ENCODE measurements at places on chromosomes 3 and 15.

DNA sequence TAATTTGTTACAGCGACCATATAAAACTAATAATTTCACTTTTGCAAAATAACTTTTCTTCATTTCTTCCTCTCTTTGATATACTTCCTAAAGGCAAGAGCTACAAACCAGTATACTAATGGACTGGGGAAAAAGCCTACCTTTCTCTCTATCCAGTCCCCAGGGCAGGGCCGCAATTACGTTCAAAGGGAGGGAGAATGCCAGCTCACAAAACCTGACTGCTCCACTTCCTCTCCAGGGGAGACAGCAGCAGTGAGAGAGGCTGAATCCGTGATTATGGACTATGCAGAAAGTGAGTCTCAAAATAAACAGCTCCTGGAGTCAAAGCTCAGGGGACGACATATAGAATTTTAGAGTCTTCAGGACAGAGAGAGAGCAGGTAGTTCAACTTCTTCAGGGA lies 126.9 kb upstream of the HES1 start:
- DNase-seq = peak; percentile 21

DNA sequence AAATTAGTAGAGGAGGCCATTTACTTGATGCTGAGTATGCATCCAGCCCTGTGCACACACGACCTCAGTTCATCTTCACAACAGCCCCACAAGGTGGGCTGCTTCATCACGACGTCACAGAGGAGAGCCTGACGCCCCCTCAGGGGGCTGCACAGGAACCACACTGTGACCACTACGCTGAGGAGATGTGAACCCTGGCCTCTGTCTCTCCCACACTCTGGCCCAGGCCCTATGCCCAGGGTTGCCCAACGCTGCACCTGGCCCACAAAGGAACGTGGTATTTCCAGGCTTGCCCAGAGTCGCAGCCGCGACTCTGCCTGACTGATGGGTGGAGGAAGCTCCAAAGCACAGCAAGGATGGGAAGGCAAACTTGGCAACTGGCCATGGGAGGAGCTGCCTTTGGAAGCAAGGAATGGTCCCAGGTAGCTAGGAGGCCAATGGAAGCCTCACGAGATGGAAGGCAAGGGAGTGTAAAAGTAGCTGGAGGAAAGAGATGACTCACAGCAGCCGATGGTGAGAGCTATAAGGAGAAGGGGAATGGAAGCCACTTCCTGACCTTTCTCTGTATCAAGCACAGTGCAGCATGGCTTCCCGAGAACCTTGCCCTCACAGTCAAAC lies 226.0 kb downstream of the KLF13 start:
- no peak for DNase-seq

- DNase-seq = peak; percentile 20
Measured at GRCh38 chr15:91182101-91182500, 82.0 kb downstream of the SV2B start.

- DNase-seq = no peak
Measured at GRCh38 chr15:77019521-77020331, 24.8 kb downstream of the PSTPIP1 start.

GRCh38 chr15:56782306-56782705 lies 49.0 kb upstream of the ZNF280D start:
- DNase-seq = no peak

DNA sequence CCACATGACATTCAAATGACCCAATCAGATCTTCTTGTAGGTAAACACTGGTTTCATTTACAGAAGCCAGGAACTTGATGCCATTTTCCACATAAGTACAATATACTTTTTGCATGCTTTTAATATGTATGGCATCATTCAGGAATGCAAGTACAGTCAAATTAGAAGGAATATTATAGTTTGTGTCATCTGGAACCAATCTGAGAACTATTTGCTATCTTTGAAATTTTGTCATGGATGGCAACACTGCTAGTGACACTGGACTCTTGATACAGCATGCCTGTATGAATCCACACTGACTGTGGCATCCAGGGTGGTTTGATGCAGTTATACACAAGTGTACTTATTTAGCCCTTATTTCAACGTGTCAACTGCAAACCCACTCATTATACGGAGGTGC lies 141.6 kb downstream of the EBLN2 start:
- no peak for DNase-seq

DNA sequence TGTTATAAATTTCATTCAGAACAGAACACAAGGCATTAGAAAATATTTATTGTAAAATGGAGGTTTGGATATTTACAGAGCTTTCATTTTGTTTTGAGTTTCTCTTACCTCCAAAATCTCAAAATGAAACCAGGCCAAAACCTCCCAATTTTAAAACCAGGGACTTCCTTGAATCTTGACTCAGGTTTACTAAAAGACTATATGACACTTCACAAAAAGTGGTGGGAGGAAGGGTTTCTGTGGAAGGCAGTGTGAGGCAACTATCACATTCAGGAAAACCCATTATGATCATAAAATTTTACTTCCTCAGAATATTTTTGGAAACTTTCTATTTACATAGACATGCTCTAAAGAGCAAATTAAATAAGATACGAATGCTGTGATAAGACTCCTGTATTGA lies 205.8 kb upstream of the EOMES start:
- no peak for DNase-seq
